Left forelimb (tissue), 1 donor: ENCODE measurements at places on chromosomes 7 and 10.
A peak's percentile ranks its signal among the peaks of the same experiment; 100 is the strongest.

- no peak for DNase-seq
These were observed 18.4 kb downstream of the FXYD4 start for GRCh38 chr10:43389867-43390266.

- no peak for DNase-seq
These were observed 692.7 kb downstream of the MAGI2 start for GRCh38 chr7:78760620-78761355.

DNA sequence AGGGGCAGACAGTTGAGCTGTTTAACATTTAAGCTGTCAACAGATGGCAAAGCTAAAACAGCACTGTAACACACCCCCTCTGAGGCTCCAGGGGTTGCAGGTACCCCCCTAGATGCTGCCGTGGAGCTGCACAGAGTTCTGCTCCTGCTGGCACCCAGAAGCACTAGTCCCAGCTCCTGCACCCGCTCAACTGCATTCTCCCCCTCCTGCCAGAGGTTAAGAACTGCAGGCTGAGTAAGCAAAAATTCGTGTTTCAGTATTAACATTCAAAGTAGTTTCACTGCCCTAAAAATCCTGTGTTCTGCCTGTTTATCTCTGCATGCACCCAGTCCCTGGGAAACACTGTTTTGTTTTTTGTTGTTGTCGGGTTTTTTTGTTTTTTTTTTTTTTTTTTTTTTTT lies 790.8 kb upstream of the KCND2 start:
- DNase-seq: no peak

DNA sequence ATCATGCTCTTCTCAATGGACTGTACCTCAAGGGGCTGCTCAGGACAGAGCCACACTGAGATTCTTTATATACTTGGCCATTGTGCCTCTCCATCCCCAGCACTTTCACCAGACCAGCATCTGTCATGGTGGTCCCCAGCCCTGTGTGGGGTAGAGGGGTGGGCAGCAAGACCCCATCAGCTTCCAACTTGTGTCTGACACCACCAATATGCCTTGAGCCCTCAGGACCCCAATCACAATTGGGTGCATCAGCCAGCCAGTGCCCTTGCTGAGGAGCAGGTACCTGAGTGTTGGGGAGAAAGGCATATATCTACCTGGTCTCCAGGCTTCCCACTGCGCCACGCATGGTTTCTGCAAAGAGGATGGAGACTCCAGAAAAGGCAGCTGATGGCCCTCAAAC lies 56.3 kb downstream of the GRID1 start:
- DNase-seq: peak; percentile 34

- DNase-seq: no peak
These were observed 105.3 kb upstream of the LRGUK start for GRCh38 chr7:134021836-134022235.

DNA sequence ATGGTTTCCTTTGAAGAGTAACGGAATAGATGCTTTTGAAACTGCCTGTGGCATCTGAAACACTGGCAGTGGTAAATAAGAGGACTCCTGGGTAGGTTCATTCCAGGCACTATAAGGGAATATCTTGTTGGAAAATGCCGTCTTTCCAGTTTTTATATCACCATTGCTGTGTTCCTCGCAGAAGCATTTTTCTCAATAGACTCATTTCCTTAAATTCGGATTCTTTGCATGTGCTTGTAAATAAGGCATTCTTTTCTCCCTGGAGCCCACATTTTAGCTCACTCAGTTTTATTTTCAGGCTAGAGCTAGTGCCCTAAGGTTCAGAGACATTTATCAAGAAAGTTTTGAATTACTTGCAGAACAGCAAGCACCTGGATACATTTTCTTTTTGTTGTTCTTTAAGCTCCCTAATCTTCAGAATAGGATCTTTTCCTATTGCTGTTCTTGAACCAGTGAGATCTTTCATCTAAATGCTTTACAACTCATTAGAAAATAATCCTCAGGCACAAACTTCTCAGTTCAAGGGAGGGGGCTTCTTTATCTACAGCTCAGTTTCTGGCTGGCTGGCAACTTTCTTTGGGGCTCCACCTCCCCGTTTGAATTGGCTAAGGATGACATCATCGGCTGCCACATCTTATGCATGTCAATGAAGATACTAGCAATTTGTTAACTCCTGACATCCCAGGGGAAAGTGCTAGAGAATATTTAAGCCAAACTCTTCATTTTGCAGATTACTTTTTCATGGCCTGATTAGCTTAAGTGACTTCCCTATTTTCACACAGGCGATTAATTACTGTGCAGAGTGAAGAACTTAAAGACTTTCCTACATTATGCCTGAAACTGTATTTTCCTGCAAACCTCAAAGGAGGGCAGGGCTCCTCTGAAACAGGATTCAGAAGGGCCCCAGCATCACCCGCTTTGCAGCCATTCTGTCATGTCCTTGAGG lies 133.7 kb upstream of the RSU1 start:
- no peak for DNase-seq

DNA sequence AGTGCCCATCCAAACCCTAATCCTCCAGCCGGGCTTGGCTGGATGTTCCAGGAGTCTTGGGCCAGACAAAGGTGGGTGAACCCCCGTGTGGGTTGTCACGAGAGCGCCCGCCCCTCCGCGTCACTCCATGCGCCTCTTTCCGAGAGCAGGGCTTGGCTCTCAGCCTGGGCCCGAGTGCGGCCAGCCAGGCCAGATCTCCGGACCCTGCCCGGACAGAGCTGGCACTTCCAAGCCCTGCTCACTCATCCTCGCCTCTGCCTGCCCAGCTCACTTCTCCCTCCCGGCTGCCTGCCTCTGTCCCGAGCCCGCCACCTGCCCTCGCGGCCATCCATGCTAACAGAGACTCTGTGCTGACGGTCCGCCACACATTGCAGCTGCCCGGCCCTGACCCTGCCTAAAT lies 34.6 kb downstream of the AGAP3 start:
- no peak for DNase-seq

DNA sequence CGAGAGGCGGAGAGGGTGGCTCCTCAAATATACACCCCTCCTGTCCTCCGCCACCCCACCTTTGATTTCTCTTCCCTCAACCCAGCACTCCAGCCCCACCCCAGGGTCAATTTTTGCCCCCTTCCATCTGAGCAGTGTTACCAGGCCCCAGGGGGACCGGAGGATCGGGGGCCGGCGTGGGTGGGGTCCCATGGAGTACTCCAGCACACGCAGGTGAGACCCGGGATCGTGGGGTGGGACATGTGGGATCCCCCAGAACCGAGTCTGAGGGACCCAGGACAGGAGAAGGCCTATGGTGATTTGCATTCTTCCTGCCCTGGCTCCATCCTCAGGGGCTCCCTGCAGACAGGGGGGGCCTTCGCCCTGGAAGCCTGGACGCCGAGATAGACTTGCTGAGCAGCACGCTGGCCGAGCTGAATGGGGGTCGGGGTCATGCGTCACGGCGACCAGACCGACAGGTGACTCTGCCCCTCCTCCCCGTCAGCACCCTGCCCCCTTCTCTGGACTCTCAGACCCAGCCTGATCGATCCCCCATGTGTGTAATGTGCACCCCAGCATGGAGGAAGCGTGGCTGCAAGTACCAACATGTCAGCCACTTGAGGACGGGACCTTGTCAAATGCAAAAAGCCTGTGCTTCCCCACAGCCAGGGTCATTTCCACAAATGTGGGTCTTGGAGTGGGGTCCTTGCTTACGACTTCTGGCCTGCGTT lies 744 bp downstream of the TRIP6 start:
- no peak for DNase-seq

DNA sequence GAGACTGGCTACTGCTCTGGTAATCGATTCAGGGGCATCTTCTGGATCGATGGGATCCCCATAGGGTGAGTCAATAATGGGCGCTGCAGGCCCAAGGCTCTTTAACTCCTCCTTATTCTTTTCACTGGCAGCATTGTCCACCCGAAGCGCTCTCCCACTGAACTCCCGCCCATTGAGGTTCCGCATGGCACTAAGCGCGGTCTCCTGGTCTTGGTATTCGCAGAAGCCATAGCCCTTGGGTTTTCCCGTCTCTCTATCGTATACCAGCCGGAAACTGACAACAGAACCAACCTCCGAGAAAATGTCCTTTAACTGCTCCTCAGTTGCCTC lies 285 bp downstream of the CSTF2T start:
- no peak for DNase-seq

GRCh38 chr10:10798102-10798863 lies 219.4 kb upstream of the CELF2 start:
- DNase-seq: peak; percentile 74

DNA sequence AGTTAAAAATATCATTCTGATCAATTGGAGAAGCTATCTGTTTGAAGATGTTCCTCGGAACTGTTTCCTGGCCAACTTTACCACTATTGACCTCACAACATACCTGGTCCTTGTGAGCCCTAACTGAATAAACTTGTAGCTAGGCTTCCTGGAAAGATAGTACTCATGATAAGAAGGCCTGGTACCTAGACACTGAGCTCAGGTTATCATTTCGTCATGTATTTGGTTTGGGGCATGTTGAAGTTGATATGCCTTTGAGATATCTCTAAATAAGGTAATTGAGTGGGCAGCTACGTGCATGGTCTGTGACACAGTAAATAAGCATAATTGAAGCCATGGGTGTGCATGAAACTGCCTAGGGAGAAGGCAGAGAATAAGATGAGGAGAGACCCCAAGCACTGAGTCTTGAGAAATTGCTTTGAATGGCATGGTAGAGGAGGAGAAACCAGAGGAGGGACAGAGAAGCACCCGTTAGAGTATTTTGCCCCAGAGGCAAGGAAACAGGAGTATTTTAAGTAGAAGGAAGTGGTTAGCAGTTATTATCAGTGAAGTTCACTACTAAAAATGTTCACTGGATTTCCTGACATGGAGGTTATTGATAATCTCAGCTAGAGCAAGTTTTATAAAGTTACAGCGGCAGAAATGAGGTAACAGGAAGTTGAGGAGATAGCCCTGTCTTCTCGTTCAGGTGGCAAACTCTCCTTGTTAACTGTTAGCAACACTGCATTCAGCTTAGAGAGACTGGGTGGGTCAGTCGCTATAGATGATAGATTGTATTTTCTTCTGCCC lies 55.6 kb downstream of the CC2D2B start:
- DNase-seq: no peak

- no peak for DNase-seq
These were observed 445.8 kb downstream of the PLXNA4 start for GRCh38 chr7:132130497-132130896.

- DNase-seq: no peak
These were observed 201.3 kb downstream of the MYOF start for GRCh38 chr10:93280699-93281366.

DNA sequence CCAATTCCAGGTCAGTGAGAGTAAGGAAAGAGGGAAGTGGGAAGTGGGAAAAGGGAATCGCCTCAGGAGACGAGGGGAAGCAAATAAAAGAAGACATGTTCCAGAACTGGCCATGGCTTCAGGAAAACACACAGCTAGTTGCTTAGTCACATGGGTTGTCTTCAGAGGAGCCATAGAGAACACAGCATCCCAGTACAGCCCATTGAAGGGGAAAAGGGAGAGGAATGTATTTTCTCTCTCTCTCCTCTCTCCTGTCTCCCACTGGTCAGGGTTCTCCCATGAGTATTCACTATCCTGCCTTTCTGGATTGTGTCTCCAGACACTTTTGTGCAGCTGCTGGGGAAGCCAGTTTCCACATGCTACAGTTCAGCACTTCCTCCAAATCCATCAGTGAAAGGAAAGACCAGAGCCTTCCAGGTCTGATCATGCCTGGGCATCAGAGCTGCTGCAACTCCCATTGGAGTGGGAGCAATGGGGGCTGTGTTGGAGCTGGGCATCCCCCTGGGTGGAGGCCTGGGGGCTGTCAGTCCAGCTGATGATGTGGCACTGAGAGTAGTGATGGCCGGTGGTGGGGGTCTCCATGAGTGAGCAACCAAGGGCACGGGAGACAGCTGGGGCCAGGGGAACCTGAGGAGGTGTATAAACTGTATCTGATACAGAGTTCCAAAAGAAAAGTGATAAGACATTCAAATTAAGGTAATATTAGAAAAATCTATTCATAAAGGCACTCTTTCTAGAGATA lies 38.6 kb downstream of the MAP3K8 start:
- no peak for DNase-seq

- no peak for DNase-seq
These were observed 94.4 kb downstream of the TAX1BP1 start for GRCh38 chr7:27834179-27834921.

GRCh38 chr10:11776080-11776479 lies 33.9 kb downstream of the ECHDC3 start:
- no peak for DNase-seq

- DNase-seq: peak; percentile 73
These were observed 18.7 kb upstream of the ZNF488 start for GRCh38 chr10:47402641-47403301.

DNA sequence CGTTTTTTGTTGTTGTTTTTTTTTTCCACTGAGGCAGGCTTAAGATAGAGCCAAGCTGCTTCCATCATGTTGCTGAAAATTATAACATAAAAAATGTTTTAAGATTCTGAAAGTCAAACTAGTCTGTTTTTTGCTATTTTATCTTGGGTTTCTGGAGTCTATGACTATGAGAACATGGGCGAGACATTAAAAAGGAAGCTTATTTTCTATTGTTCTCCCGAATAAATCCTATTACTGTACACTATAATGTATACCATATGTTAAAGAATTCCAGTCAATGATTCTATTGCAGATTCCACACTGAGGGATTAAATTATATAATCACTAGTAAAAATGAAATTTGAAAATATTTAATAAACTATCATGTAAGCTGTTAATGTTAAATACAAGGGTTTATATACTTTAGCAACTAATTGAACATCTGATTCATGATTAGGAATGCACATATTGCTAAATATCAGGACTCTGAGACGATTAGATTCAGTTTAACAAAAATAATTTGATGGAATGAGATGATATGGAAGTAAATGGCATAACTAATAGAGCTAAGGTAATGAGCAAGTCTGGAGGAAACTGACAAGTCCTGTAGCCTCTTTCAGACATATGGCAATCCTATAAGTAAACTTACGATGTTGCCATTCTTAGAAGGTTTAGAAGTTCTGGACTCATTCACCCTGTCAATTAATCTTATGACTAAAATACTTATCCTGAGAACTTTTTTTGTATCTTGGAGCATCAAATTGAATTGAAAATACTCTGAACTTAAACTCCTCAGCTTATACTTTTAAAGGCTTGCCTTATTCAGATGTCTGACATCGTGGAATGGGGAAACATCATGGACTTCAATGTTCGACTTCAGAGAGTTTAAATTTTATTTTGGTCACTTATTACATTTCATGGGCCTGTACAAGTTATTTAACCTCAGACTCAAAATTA lies 294.8 kb upstream of the DGKB start:
- DNase-seq: no peak

DNA sequence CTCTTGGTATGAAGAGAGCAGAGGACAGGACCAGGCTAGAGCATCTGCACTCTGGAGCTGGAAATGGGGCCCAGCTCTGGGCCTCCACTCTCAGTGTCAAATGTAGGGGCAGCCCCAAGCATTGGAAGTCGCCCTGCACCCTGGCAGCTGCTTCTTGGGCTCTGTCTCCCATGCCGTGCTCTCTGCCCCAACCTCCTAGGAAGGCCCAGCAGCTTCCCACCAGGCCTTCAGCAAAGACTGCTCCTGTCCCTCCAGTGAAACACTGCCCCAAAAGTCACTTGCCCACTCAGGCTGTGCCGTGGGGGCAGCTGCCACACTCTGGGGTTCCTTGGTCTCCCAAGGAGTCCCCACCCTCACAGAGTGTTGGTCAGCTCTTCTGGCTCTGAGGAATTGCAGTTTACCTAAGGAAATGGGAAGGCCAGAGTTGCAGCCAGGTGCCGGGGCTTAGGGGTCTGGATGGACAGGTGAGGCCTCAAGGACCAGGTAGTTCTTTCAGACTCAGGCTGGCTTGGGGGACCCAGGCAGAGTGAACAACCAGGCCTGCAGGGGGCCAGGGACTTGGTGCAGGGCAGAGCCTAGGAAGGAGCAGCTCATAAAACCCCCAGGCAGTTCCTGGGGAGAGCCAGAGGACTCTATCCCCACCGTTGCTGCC lies 9.4 kb upstream of the OPN4 start:
- DNase-seq: no peak
